ENCODE measurements at places on chromosomes 4 and X.

DNA sequence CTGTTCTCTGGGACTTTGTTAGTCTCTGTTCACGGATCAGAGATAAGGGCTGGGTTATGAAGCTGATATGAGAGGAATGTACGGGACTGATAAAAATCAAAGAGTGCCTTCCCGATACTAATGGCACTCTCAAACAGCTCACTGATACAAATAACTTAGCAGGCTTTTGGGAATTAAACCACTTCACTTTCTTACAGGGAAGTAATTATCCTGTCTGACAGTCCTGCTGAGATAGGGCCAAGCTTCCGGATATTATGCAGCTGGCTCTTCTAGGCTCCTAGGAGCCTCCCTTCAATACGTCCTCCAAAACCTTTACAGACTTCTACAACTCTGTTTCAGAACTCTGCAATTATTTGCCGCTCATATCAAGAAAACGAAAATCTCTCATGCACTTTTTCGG, 418.0 kb downstream of the NLGN4X start:
- no peak for DNase-seq

DNA sequence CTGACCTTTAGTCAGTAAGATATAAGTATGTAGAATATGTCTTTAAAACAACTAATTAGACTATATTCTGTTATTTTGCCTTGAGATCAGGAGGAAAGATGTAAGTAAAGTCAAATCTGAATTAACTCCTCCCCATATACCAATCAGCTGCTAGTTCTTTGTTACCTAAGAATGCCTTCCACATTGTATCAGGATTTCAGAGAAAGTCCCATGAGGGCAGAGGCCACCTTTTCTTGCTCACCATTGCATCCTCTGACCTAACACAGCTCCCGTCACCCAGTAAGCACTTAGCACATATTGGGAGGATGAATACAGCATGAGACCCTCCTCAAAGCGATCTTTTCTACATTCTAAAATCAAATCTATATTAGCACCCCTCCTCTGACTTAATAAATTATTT, 87.0 kb downstream of the COL25A1 start:
- DNase-seq, result no peak

GRCh38 chr4:34139346-34139745, 2105.0 kb downstream of the ARAP2 start:
- DNase-seq, result no peak

DNA sequence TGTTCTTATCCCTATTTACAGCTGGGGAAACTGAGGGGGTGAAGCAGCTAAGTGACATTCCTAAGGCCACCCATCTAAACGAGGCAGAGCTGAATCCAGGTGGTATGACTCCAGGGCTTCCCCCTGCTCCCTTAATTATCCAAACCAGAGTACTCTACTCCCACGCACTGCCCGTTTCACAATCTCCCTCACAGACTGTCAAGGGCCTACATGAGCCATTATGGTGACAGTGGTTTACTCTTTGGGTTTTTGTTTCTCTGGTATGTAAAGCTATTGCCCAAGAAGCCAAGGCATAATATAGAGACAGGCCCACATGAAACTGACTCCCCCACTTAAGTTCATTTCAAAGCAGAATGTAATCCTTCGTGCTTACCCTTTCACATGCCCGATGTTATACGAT, 95.1 kb downstream of the NHS start:
- no peak for DNase-seq

DNA sequence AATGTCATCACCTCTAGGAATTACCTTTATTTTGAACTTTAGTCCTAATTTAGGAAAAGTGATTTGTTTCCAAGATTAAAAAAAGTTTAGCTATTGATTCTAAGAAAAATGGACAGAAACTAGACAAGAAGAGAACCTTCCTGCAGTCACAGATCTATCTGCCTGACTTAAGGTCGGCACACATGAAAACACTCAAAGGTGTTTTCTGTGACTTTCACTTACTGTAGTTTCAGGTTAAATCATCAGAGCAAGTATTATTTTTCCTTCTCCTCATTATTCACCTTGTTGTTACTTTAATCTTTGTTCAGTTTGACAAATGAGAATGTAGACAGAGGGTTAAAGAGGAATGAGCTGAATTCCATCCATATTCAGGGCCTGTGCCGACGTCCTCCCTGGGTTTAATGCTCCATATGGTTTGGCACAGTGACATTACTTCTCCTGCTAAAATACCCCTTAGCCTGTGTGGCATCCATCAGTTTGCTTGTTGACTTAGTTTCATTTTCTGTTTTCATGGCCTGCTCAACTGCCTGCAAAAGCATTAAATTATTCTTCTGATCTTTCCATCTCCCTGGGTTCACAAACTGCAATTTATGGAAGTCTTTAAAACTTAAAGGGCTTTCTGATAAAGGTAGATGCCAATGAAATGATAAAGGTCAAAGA, 352.7 kb downstream of the NKX6-1 start:
- no peak for DNase-seq

DNA sequence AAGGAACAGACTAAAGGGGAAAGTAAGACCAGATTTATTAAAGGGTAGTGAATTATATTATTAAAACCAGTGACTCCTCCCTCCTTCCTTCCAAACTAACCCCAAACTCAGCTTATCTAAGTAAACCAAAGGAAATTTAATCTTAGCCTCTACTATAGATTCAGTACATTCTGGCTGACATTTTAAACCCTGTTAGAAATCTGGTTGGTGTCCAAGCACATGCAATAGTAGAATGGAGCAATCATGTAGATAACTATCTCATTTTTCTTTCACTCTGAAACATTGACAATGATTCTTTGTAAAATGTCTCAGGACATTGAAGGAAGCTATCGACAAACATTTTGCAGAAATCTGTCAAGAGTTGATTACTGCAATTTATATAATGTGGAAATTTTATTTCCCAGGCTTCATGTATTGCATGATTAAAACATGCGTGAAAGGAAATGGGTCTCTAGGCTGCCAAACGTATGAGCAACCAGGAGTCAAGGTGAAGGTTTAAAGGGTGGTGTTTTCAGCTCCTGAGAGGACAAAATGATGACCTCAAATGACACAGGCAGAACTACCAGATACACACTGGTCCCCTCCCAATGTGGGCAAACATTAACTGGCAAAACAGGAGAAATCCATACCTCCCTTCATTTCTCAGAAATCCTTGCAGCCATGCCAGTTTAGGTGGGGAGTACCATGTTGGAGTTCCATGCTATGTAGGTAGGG, 58.2 kb upstream of the RBM47 start:
- no peak for DNase-seq

GRCh38 chrX:73987166-73987565, 316.8 kb upstream of the ZCCHC13 start:
- DNase-seq, result no peak

DNA sequence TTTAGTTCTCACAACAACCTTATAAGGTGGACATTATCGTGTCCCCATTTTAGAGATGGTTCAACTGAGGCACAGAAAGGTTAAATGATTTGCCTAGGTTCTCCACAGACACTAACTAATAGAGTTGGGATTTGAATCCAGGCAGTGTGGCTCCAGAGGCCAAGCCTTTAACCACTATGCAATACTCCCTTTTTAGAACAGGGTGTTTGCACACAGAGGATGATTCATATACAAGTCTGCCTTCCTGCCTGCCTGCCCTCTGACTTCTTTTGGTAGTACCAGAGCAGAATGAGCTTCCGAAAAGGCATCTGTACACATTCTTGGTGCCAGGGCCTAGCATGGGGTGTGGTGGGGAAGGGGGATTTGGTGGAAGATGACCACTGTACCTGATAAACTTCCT, 150.8 kb upstream of the ARHGEF9 start:
- no peak for DNase-seq

DNA sequence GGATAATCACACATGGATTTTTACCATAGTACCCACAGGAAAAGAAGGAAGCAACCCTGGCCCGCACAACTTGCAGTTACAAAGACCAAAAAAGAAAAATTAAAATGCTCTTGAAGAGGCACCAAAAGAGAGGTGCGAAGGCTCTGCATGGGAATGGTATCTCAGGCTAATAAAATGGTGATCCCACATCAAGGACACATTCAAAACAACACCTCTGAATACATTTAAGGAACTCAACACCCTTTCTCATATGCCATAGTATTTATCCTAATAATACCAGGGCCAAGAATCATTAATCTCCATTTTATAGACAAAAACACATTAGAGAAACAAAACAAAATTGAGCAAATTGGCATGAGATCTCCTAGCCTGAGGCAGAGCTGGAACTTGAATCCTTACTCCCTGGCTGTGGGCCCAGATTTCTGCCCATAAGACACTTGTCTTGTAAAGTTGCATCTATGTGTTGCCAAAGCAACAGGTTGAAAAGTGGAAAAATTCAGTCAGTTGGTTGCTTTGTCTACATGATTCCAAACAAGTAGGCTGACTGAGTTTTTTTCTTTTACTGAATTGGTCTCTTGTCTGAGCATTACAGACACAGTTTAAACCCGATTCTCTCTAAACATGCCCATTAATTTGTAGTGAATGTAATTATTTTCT, 33.5 kb downstream of the GUCY2F start:
- no peak for DNase-seq

GRCh38 chr4:89398644-89399043, 91.0 kb upstream of the GPRIN3 start:
- no peak for DNase-seq

DNA sequence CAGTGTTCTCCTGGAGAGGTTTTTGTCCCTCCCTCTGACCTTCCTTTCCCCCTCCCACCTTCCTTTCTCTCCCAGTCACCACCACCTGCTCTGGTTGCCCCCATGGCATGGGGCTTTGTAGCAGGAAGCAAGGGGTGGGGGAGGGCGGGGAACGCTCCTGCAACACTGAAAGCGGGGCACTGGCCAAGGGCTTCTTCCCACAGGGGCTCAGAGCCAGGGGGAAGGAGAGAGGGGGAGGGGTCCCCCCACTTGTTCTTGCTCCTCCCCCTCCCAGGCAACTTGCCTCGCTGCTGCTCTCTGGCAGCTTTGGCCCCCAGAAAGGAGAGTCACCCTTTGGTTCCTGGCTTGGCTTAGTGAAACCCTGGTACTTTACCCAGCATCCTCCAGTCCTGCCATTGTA, 48.4 kb downstream of the BCORL1 start:
- DNase-seq, result no peak

DNA sequence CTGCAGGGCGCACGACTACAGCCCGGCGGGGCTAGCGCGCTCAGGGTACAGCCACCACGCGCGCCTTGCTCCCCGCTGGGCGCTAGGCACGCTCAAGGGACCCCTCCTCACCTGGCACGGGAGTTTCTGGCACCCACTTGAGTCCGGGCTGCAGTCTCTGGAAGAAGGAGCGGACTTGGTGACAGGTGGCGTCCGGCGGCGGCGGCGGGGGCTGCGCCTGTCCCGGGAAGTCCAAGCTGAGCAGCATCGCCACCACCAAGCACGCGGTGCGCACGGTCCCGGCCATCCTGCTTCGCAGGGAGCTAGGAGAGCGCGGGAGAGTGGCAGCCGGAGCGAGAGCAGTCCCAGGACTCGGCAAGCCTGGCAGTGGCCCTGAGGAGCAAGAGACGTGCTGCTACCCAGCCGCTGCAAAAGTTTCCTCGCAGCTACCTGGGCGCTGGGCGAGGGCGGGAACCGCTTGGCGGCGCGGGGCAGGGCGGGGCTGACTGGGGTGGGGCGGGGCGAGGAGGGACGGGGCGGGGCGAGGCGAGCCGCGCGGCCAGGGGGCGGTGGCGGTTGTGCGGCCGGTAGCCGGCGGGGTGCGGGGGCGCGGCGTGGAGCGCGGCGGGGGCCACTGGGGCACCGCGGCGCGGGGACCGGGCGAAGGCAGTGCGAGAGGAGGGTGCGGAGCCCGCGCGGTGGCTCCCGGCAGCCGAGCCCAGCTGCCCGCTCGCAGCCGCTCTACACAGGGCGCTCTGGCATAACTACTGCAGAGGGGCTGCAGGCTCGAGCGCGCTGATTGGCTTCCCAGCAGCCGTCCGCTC, at the start of gene GPC3:
TSS of gene GPC3 (minus strand) at position 431 of the 803 bp plus-strand sequence.
- no peak for DNase-seq

GRCh38 chrX:25012433-25012735, 3.4 kb downstream of the ARX start:
- DNase-seq, result no peak
